Fibroblast of mammary gland (primary cell): ENCODE measurements at places on chromosomes 3 and 15.
A peak's percentile ranks its signal among the peaks of the same experiment; 100 is the strongest.

DNA sequence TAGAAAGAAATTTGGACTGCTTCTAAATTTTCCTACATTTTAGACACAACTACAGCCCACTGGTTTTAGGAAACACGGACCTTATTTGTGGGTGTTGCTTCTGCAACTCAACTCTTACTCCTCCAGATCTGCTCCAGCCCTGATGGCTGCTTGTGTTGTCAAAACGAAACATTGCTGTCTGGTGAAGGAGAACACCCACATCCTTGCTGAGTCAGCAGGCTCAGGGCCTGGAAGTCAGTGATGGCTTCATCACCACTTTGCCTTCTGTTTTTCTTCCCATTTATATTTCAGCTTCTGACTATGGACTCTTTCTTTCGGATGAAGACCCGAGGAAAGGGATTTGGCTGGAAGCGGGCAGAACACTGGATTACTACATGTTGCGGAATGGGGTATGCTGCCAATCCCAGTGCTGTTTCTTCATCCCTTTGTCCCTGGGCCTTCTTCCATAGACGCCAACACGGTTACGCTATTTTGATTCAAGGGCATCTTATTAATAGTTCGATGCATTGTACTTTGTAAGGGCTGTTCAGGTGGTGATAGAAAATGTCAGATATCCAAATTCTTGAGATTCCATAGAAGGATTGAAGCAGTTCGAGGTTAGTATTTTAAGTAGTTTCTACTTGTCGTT lies 392.6 kb upstream of the TPM1 start:
- peak; percentile 67 for DNase-seq

DNA sequence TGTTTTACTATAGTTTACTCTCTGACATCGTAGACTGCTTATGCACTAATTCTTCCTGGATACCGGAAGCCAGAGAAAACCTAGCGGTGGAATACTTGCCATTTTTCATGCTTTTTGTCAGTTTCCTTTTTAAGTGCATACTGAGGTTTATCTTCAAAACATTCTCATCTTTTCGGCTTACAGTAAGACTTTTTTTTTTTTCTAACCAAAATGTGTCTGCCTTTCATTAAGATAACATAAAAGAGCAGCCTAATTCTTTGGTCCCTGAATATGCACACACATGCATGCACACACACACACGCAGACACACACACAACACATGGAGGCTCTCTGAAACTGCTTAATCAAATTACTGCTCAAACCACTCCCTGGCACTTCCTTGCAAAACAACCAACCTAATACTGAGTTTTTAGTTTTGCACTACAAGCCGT lies 1.3 kb downstream of the ZNF445 start:
- DNase-seq: peak; percentile 39

DNA sequence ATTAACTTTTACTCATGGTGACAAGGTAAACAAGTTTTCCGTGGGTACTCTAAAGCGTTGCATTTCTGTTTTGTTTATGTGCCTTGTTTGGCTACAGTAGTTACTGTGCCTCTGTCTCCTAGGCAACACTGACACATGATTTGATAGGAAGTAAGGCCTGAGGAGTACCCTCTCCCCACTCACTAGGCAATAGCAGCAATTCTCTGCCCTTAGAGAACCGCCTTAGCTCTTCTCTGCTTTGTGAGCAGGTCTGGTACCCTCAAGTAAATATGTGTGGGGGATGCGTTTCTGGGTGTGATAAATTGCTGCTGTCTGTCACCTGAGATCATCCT lies at the start of gene IL5RA:
IL5RA (minus strand) TSS at position 76 of the 332 bp plus-strand sequence. CDS start 5,390 bp downstream, outside the sequence.
- DNase-seq: no peak

DNA sequence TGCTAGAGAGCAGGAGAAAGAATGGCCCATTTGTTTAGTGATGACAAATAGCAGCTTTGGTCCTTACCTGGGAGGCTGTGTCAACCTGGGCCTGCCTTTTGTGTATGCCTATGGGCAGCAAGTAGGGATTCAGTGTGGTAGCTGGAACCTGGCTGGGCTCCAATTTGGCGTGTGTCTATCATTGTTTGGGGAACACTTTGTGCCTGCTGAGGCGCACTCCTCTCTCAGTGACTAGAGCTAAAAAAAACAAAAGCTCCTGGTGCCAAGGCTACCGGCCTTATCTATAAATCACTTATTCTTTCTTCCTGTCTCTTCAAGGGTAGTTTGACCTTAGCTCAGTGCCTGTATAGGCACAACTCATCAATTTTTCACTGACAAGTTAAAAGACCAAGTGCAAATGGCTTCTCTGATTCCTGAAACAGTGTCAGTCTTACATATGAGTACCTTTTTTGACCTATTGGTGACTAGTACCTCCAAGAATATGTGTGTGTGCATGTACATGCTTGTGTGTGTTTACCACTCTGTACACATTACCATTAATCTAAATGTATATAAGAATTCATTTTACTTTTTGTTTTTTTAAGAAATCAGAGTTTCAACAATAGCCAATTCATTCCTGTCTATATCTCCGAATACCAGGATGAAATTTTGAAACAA lies 54.6 kb downstream of the GMNC start:
- peak; percentile 41 for DNase-seq

DNA sequence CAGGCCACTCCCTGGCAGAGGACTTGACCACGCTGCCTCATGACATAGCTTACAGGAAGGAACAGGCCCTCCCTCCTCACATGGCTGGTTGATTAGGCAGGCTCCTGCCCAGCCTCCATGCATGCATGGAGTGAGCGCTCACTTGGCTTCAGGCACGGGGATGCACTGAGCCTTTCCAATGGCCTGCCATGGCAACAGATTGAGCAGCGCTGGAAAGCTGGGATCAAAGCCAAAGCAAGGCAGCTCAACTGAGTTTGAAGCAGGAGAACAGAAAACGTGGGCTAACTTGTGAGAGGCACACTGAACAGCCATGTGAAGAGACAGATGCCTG lies 5.9 kb upstream of the GRAMD2A start:
- peak; percentile 81 for DNase-seq

GRCh38 chr3:5123937-5124336 lies 1.8 kb downstream of the ARL8B start:
- DNase-seq: no peak

DNA sequence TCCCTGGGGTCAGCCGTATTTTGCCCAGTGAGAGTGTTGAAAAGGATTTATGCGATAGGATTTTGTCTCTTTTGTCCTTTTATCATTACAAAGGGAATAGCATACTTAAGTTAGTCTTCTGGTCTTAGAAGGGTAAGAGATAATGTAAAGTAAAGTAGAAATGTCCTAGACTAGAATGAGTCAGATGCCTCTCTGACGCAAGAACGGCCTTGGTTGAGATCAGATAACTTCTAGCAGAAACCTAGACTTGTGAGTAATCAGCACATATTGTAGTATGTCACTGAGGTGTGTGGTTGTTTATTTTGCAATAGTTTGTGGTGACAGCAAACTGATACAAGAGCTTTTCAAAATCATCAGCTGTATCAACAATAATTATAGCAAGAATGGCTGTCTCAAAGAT lies 866.1 kb downstream of the NSUN3 start:
- peak; percentile 49 for DNase-seq

- no peak for DNase-seq
These were observed 234.0 kb downstream of the BCHE start for GRCh38 chr3:165603196-165603595.

DNA sequence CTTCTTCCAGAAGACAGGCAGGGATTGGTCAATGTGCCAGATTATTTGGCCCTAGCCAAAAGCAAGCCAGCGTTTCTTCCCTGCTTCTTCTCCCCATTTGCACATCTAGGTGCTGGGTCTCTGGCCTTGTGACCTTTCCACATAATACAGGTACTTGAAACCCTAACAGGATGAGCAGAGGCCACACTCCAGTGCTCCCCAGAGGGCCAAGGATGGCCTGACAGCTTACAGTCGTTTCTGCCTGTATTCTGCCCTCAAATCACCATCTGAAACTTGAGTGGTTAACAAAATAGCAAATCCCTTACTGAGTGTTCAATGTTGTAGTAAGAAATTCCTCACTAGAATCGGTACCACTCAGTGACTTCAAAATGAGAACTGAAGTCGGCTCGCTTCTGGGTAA lies 29.1 kb downstream of the MKRN2 start:
- DNase-seq: no peak

GRCh38 chr3:159919873-159920272 lies 68.8 kb upstream of the IL12A start:
- DNase-seq: peak; percentile 44

- peak; percentile 41 for DNase-seq
These were observed 44.4 kb upstream of the PSMD6 start for GRCh38 chr3:64067506-64068346.

GRCh38 chr15:75450307-75451201 lies 936 bp downstream of the SIN3A start:
- peak; percentile 95 for DNase-seq

DNA sequence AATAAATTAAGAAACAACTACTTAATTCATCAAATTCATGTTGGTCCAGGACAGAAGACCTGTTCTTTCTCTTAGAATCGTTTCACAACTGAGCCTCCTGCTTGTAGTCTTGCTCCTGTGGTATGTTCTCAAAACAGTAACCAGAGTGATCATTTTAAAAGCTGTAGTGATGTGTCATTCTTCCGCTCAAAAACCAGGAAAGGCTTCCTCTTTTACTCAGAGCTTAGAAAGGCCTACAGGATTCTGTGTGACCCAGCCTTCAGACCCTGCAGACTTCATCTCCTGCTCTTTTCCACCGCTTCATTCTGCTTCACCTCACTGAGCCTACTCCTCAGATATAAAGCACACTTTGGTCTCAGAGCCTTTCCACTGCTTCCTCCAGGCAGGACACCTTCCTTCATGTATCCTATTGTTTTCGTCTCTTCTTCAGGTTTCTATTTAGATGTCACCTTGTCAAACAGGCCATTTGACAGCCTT lies 22.7 kb downstream of the ST6GAL1 start:
- DNase-seq: no peak

GRCh38 chr3:179072100-179072438 lies 460 bp upstream of the ZMAT3 start:
- DNase-seq: peak; percentile 21

DNA sequence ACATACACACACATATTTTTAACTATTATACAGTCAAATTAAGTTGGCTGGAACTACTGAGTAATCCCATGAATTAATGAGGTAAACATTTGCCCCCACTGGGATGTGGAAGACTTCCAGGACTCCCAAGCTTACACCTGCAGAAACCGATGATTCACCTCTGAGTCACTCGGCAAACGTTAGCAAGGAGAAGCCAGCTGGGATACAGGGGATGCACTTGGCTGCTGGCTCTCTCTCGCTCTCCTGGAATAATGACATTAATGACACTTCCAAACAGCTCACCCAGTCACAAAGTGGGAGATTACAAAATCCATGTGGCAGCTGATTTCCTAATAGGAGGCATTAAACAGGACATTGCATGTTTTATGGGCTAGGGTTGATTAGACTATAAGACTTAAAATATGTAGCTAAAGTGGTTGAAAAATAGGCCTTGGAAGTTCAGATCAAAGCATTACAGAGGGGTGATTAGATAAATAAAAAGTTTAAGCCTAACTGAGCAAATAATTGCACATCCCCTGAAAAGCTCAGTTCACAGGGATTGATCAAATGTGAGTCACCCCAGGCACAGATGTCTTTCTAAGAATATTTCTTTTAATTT lies 500.9 kb downstream of the SOX2 start:
- peak; percentile 97 for DNase-seq

DNA sequence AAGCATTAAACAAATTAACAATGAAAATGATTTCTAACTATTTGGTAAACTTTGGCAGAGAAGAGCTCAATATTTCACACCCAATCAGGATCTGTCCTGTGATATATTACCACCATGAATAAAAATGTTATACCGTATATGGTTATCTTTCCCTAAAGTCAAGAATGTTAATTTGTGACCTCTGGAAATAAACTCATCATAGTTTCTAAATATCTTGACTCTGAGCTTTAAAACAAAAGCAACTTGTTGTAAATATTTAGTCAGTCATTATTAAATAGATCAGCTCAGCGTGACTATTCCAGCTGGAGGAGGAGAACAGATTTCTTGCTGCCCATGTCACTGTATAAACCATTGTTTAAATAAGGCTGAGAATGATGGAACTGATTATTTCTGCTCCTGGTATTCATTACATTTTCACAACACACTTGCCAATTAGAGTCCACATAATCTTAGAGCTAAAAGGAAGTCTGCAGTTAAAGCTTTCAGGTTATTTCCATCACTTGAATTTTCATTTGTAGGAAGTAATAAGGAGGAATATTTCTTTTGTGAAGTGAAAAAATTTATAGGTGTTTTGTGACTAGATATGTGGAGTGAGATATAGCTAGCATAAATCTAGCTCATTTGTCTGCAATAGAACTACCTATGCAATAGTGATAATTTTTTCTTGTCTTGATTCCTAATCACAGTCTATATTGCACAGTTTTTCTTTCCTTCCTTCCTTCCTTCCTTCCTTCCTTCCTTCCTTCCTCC lies 106.5 kb upstream of the P2RY1 start:
- no peak for DNase-seq

GRCh38 chr15:83928392-83928734 lies 274.4 kb downstream of the ADAMTSL3 start:
- no peak for DNase-seq

GRCh38 chr3:123384256-123384655 lies 64.6 kb downstream of the ADCY5 start:
- no peak for DNase-seq

GRCh38 chr3:128681369-128681829 lies 30.8 kb upstream of the RPN1 start:
- DNase-seq: peak; percentile 33

DNA sequence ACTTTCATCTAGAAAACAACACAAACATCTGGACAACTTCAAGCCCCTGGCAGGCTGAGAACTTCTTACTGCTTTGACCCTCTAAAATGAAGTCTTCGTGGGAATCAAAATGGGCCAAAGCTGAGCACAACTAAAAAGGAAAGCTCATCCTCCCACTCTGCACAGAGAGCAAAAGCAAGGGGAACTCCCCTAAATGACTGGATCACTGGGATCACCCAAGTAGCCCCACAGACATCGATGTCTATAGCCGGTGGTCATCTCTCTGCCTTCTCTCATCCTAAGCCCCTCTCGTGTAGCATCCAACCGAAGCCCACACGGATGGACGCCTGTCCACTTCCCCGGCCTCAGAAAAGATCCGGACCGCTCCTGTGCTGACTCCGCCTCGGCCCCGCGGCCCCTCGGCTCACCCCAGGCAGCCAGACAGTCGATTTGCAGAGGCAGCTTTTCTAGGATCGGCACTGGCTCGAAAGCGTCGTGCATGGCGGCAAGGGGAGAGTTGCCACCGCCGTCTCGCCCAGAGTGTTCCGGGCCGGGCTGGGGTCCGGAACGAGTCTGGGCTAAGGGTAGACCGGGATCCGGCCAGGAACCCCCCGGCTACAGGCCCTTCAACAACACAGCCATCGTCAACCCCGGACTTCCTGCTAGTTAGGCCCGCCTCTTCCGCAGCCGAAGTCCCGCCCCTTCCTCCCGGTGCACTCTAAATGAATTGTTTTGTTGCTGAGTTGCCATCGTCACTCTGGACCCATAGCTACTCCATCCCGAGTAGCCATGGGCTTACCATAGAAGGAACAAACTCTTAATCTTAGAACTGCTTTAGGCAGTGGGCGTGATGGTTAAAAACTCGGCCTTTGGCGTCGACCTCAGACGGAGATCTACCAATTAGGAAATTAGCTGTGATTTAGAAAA lies at the start of gene VPS39:
VPS39 (minus strand) TSS at position 631 of the 906 bp plus-strand sequence; CDS start at position 480, 151 bp downstream.
- peak; percentile 83 for DNase-seq
